ENCODE measurements at places on chromosomes 6 and 20. TPM values are rescaled to one million over a fixed set of nuclear protein-coding genes. Genes with fewer than 3 reads are reported as not detected.

Gene OR10C1
- total RNA-seq, result not detected

Gene ZSCAN23
- 4.7 TPM for total RNA-seq

Gene SIRPB1
- total RNA-seq, result 3.7 TPM

Gene NKAIN4
- 13.6 TPM for total RNA-seq

Gene COL11A2
- 28.7 TPM for total RNA-seq

Gene ULBP1
- not detected for total RNA-seq

Gene SLC22A7
- total RNA-seq, result not detected

Gene LY6G6F
- not detected for total RNA-seq

Gene SEMG1
- not detected for total RNA-seq

Gene F13A1
- 160 TPM for total RNA-seq

Gene SYTL3
- 5.7 TPM for total RNA-seq

Gene EPB41L1
- 10.4 TPM for total RNA-seq

Gene AIF1
- 19.8 TPM for total RNA-seq

Gene CEP85L
- 42.3 TPM for total RNA-seq

Gene HDDC2
- total RNA-seq, result 26.6 TPM

Gene CENPW
- total RNA-seq, result 4.2 TPM

Gene ZBTB46
- 52.2 TPM for total RNA-seq

Gene LGSN
- not detected for total RNA-seq
